Jurkat, Clone E6-1 (cell line): ENCODE measurements at places on chromosomes 3 and 15.

GRCh38 chr3:72657666-72658065 is 190.6 kb downstream of the SHQ1 start:
- DNase-seq = peak; percentile 94

GRCh38 chr3:52721002-52721729 is 15.3 kb downstream of the SPCS1 start:
- peak; percentile 99 for DNase-seq

GRCh38 chr3:25604107-25604805 is 60.5 kb downstream of the TOP2B start:
- DNase-seq = no peak

DNA sequence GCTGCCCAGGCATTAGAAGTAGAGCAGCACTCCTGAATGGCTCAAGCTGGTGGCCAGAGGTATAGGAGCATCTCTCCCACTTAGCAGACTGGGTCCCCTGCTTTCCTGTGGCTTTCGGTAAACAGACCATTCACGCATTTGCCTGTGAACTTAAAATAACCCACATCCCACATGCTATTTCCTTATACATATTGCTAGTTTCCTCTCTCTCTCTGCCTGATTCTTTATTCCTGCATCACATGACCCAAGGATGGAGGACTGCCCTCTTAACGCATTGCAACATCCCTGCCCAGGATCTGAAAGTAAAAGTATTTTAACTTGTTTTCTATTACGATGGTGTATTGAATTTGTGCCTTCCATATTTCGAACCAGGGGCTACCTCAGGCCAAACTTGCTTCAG is 43.4 kb upstream of the NLGN1 start:
- no peak for DNase-seq

GRCh38 chr15:57146506-57147201 is 228.2 kb downstream of the TCF12 start:
- DNase-seq = peak; percentile 45

- no peak for DNase-seq
Observed at GRCh38 chr3:157294491-157294890, 134.5 kb upstream of the CCNL1 start.

GRCh38 chr15:25946241-25946805 is 83.2 kb upstream of the ATP10A start:
- no peak for DNase-seq

- DNase-seq = no peak
Observed at GRCh38 chr15:100763835-100764750, 115.5 kb upstream of the ALDH1A3 start.

DNA sequence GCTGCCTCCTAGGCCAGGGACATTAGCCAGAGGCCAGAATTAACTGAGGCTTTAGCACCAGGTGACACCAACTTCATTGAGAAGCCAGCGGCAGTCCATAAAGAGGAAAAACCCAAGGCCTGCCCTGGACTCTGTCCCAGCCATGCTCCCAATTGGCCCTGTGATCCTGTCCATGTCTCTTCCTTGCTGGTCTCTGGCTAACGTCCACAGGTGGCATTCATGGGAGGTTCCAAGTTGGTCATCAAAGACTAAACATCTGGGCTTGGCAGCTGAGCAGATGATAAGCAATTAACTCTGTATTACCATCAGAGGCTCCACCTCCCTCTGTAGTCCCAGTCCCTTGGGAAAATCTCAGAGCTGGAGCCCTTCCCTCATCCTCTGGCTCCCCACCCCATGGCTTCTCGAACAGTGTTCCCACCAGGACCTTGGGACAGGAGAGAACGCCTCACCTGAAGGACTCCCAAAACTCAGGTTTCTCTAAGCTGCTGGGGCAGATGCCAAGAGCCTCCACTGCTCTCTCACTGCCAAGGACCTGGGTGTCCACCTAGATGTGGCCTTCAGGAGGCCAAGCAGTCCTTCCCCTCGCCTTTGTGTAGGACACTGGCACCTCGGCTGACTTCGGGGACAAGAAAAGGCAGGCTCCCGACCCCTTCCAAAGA is 40.4 kb downstream of the GOLGA6A start:
- no peak for DNase-seq

DNA sequence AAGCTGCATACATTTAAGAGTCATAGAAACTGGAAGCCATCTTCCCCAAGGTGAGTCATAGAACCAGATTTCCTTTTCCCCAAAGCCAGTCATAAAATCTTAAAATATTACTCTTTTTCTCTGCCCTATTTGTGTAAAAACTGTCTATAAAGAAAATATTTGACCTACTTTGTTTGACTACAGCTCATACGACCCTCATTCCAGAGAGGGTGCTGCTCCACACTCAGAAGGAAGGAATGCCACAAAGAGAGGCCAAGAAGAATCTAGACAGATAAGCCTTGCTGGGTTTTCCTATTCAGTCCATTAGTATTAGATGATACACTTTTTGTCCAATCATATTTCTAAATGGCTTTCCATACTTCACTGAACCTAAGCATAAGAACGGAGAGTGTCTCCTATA is 671.6 kb upstream of the SGO1 start:
- DNase-seq = no peak

DNA sequence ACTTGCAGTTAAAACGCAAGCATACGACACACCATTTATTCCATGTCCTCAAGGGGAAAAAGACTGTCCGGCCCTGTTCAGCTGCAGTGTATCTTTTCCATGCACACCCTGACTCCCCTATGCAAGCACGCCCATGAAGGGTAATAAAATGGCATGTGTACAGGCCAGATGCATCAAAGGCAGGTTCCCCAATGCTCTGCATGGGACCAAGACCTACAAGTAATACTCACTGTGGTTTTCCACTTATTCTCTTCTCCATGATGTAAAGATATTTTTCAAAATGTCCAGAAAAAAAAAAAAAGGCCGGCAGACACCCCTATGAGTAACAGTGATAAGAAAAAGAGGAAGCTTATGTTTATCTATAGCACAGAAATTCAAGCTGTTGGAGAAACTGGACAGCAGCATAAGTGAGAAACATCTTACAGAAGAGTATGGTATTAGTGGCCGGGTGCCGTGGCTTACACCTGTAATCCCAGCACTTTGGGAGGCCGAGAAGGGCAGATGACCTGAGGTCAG is 70.8 kb downstream of the MCF2L2 start:
- DNase-seq = no peak

DNA sequence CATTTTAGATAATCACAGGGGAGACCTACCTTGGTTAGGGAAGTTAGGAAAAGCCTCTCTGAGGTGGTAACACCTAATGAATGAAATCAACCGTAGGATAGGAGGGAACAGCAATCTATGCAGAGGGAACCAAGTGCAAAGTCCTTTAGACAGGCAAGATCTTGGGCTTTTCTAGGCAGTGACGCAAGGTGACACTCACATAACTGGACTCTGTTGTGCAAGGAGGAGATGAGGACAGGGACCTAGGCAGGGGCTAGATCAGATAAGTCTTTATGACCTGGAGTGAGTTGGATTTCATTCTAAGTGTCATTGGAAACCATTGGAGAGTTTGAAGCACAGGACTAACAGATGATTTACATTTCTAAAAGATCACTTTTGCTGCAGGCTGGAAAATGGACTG is 4.6 kb upstream of the LMOD3 start:
- DNase-seq = no peak

GRCh38 chr3:127668906-127669305 is 3.8 kb upstream of the ABTB1 start:
- DNase-seq = no peak

- no peak for DNase-seq
Observed at GRCh38 chr3:101852983-101853840, 3.9 kb downstream of the NFKBIZ start.

GRCh38 chr15:98658831-98659699 is 10.7 kb downstream of the IGF1R start:
- DNase-seq = no peak

- DNase-seq = no peak
Observed at GRCh38 chr3:88626456-88627120, 476.8 kb downstream of the C3orf38 start.

DNA sequence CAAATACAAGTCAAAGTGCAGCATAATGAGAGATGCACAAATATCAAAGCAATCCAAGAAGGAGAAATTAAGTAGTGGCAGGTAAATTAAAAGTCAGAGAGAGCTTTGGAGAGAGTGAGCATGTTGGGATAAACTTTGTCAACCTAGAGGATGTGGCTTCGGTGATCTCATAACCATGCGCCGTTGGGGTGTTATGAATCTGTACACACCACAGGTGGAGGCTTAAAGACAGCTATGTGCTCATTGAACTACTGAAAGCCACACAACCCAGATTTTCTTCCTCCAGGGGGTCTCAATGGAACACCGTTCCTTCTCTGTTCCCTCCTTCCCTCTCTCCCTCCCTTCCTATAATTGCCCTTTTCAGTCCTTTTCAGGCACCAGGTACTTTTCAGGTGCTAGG is 52.0 kb downstream of the SUCNR1 start:
- peak; percentile 57 for DNase-seq

DNA sequence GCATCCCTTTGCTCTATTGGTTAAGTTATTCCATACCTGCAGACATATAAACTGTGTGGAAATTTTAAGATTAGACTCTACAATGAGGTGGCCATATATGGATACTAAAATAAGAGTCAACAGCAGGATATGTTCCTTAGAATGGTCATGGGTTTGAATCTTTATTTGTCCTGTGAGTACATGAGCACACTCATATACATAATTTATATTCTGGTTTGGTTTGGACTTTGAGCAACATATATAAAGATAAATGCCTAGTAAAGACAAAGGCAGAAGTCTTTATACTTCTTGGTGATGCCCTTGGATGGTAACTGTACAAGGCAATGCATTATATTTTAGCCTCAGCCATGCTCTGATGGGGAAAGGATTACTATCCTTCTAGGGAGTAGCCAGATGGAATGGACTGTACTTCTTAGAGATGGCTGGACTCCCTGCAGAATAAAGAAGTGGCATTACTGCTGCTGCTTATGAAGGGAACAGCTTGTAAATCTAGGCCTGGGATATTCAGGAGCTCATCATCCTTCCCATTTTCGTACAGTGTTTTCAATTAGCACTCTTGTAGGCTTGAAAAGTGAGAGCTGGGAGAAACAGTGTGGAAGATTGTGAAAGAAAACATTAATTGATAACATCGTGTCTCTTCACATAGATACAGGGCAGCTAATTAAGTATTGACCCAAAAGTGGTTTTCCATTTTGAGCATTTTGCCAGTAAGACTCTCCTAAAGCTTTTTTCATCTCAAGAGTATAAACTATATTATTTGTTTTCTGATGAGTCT is 60.4 kb downstream of the HMG20A start:
- DNase-seq = no peak

DNA sequence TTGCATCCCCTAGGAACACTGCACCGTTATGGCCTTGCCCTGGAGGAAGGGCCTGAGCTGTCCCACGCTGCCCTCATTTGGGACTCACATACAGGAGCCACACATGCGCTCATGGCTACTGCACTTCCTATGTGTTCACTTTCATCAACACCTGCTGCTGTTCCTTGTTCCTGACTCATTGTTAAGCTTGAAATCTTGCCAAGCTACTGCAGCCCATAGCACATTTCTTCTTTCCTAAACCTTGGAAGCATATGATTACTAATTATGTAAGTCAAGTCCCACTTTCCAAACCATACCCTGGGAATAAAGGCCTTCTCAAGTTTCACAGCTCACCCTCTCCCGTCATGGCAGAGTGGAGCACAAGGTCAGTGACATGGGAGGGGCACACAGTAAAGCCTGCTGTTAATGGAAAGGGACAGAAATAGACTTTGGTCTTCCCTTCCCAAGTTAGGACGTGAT is 307.9 kb downstream of the CLSTN2 start:
- no peak for DNase-seq

DNA sequence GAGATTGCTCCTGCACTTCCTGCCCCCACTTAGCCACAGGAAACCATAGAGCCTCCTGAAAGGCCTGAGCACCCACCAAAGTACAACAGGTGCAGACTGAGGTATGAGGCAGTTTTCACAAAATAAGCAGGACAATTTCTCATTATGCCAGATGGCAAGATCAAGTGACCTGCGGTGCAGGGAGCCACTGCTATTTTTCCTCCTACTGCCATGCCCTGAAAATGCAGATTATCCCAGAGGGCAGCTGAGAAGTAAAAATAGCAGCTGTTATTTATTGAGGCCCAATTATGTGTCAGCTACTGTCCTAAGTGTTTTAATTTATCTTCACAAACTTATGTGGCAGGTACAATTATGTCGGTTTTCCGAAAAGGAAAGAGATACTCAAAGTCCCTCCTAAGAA is 209.5 kb upstream of the ST8SIA2 start:
- no peak for DNase-seq

GRCh38 chr3:176561826-176562225 is 635.5 kb downstream of the TBL1XR1 start:
- DNase-seq = no peak

DNA sequence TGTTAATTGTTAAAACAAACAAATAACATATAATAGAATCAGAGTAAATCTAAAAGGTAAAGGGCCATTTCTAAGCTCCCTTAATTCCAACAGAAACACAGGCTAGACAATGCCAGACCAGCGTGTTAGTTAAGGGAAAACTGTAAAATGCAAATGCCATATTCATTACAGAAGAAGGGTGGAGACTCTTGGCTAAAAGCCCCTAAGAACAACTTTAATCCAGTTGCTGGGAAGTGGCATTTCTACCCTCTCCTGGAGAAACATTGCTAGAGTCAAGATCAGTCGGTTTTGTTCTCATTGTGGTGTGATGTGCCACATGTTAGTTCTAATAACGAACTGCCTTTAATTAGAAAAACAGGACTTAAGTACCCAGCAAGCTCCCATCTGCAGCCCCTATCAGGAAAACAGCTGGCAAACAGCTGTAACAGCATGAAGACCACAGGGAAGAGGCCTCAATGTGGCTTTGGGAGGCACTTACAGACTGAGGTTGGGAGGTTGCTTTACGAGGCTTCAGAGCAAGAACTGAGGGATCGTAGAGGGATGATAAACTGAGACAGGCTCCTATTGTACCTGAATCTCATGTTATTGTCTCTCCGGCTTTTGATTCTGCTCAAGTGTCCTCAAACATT is 1134.8 kb downstream of the ROBO1 start:
- no peak for DNase-seq

DNA sequence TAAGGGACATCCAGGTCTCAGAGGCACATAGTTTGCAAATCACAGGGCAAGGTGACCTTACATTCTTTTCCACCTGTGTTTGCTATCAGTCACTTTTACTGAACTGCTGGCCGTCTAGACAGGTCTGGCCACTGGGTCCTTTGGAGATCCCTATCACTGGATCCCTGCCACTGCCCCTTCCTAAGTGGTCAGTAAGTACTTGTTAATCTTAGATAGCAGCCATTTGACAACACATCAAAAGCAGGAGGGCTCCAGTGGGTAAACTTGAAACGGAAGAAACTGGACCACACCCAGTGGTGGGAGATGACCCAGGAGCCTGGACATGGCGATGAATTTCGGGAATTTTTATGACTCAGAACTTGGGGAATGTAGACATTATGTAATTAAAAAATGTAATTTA is 28.9 kb upstream of the RASGRP1 start:
- DNase-seq = no peak

GRCh38 chr3:53161820-53162671 is 1.0 kb downstream of the PRKCD start:
- no peak for DNase-seq

DNA sequence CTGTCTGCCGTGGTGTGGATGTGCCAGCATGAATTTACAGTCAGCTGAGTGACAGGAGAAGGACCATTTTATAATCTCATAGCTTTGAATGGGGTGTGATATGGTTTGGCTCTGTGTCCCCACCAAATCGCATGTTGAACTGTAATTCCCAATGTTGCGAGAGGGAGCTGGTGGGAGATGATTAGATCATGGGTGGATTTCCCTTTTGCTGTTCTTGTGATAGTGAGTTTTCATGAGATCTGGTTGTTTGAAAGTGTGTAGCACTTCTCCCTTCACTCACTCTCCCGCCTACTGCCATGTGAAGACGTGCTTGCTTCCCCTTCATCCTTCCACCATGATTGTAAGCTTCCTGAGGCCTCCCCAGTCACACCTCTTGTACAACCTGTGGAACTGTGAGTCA is 111.9 kb upstream of the CHD2 start:
- no peak for DNase-seq
